ENCODE measurements at places on chromosomes 2 and 18. TPM values are rescaled to one million over a fixed set of nuclear protein-coding genes. Genes with fewer than 3 reads are reported as not detected.

- no peak overlapping the region for H3K4me3 ChIP-seq
- peaks cover 19% of the 10 kb centered on the region for H3K4me1 ChIP-seq
- H3K27me3 ChIP-seq, result no peaks in the 10 kb centered on the region
- no peaks in the 10 kb centered on the region for H3K36me3 ChIP-seq
- H3K27ac ChIP-seq, result no peak overlapping the region
Measured at GRCh38 chr2:101689114-101689825, 8.2 kb upstream of the MAP4K4 start.

DNA sequence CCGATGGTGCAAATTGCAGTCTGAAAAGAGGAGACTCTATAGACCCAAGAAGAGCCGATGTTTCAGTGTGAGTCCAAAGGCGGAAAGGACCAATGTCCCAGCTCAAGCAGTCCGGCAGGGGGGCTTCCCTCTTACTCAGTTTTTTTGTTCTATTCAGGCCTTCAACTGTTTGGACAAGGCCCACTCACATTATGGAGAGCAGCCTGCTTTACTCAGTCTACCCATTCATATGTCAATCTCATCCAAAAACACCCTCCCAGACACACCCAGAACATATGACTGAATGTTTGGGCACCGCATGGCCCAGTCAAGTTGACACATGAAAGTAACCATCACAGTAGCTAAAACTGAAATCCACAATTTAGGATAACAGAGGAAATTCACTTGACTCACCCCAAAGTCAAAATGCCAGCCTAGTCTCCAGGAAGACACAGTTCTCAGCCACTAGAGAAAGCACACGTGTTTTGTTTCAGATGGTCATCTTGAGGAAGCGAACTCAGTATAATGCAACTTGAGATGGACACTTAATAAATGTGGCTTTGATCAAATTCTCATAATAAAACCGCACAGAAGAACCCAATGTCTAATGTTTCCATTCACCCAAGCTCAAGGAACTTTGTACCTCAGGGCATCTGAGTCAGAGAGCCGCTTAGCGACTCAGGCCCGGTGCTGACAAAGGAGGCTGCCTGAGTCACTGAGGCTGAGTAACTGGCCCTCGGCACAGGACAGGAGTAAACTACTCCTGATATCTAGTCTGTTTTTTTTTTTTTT is 2.4 kb downstream of the FHL2 start:
- peaks cover 52% of the 10 kb centered on the region for H3K4me1 ChIP-seq
- peaks cover 74% of the 10 kb centered on the region for H3K36me3 ChIP-seq

GRCh38 chr2:167550448-167550847 is 662.2 kb downstream of the XIRP2 start:
- H3K27ac ChIP-seq, result no peak overlapping the region
- no peak for DNase-seq
- no peak overlapping the region for H3K4me3 ChIP-seq
- no peaks in the 10 kb centered on the region for H3K4me1 ChIP-seq
- no peaks in the 10 kb centered on the region for H3K36me3 ChIP-seq

DNA sequence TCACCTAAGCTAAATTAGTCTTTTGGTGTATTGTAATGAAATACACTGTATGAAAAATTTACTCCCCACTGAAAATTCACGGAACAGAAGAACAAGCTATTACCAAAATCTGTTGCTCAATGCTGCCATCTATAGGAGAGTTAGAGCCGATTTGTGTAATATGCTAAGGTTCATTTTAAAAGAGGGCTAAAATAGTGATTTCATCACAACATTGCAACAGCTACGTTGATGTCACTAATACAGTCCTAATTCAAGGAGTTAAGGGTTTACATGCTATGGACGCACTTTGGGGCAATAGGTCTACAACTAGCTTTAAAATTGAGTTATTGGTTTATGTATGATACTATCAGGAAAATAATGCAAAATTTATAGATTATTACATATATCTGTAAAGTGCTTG is 3.0 kb upstream of the IRS1 start:
- DNase-seq, result peak; percentile 33
- H3K4me3 ChIP-seq, result no peak overlapping the region
- peaks cover 41% of the 10 kb centered on the region for H3K36me3 ChIP-seq
- H3K27me3 ChIP-seq, result no peaks in the 10 kb centered on the region

- peaks cover 9% of the 10 kb centered on the region for H3K4me1 ChIP-seq
- H3K27me3 ChIP-seq, result no peaks in the 10 kb centered on the region
- H3K36me3 ChIP-seq, result no peaks in the 10 kb centered on the region
Measured at GRCh38 chr2:138086576-138086975, 122.3 kb downstream of the HNMT start.

The HS1BP3 gene
- total RNA-seq, result 28.5 TPM

The LYPD6 gene
- total RNA-seq, result 3.9 TPM

The TAF1B gene
- 23.0 TPM for total RNA-seq

The LINC00305 gene
- total RNA-seq, result not detected

The ANKRD30BL gene
- total RNA-seq, result not detected
